Mononuclear cell (primary cell): ENCODE measurements at places on chromosomes 6 and 20. TPM values are rescaled to one million over a fixed set of nuclear protein-coding genes. Genes with fewer than 3 reads are reported as not detected.

COMMD7 gene
- 37.6 TPM for total RNA-seq

EMILIN3 gene
- total RNA-seq: under 0.01 TPM

ZMYND8 gene
- 18.7 TPM for total RNA-seq

KHDRBS2 gene
- 2.4 TPM for total RNA-seq

AVP gene
- total RNA-seq: not detected

LBP gene
- total RNA-seq: not detected

DDRGK1 gene
- 22.1 TPM for total RNA-seq

RTN4IP1 gene
- total RNA-seq: 2.9 TPM

DOK5 gene
- not detected for total RNA-seq

MDFI gene
- total RNA-seq: not detected

APCDD1L gene
- not detected for total RNA-seq

PRRT1 gene
- 0.42 TPM for total RNA-seq

ADGRB3 gene
- 0.10 TPM for total RNA-seq

CRISP3 gene
- total RNA-seq: not detected

SLC25A27 gene
- 0.10 TPM for total RNA-seq

DEF6 gene
- total RNA-seq: 80.1 TPM

COL9A3 gene
- total RNA-seq: not detected

NR2E1 gene
- total RNA-seq: not detected

SLC35D3 gene
- 0.52 TPM for total RNA-seq

DLK2 gene
- 0.31 TPM for total RNA-seq

TMEM14B gene
- total RNA-seq: 28.9 TPM

PHACTR3 gene
- 0.21 TPM for total RNA-seq

ZFP57 gene
- not detected for total RNA-seq

LATS1 gene
- total RNA-seq: 32.2 TPM

PLCB1 gene
- 14.6 TPM for total RNA-seq

TREML1 gene
- 41.7 TPM for total RNA-seq

ADAM33 gene
- total RNA-seq: under 0.01 TPM

GATA5 gene
- total RNA-seq: not detected

SIRPD gene
- total RNA-seq: 0.42 TPM

THBD gene
- 82.1 TPM for total RNA-seq
